ENCODE measurements at places on chromosomes 4 and X. TPM values are rescaled to one million over a fixed set of nuclear protein-coding genes. Genes with fewer than 3 reads are reported as not detected.

- no peak for DNase-seq
These were observed 265.0 kb downstream of the DHX15 start for GRCh38 chr4:24319387-24319786.

DNA sequence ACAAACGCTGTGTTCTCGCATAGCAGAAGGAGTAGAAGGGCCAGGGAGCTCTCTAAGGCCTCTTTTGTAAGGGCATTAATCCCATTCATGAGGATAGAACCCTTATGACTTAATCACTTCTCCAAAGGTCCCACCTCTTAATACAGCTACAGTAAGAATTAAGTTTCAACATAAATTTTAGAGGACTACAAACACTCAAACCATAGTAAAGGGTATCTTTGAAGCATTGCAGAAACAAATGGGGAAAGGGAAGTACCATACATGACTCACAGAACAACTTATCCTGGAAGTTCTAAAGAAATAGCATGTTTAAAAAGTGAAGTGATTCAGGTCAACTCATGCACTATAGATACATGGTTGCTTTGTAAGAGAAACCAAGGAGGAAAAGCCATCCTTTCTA is 680.8 kb downstream of the RPA4 start:
- DNase-seq = no peak

The VCX2 gene
- total RNA-seq = not detected

The XAGE1A gene
- total RNA-seq = 1.9 TPM

The GPC4 gene
- total RNA-seq = not detected

The ANXA3 gene
- 7.0 TPM for total RNA-seq

The SPCS3 gene
- 62.4 TPM for total RNA-seq
